ENCODE measurements at places on chromosomes 5 and 9.

DNA sequence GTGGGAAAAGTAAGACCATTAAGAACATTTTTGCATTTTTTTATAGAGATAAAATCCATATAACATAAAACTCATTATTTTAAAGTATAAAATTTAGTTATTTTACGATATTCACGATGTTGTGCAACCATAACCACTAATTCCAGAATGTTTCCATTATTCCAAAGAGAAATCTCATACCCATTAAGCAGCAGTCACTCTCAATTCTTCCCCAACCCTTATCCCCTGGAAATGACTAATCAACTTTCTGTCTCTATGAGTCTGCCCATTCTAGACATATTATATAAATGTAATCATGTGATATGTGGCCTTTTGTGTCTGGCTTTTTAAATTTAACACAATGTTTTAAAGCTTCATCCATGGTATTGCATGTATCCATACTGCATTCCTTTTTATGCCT is 115.6 kb upstream of the ADAMTSL1 start:
- no peak for DNase-seq

- DNase-seq: no peak
Measured at GRCh38 chr5:68478301-68479095, 262.9 kb downstream of the PIK3R1 start.

GRCh38 chr5:128553747-128554146 is 15.7 kb upstream of the FBN2 start:
- no peak for DNase-seq

DNA sequence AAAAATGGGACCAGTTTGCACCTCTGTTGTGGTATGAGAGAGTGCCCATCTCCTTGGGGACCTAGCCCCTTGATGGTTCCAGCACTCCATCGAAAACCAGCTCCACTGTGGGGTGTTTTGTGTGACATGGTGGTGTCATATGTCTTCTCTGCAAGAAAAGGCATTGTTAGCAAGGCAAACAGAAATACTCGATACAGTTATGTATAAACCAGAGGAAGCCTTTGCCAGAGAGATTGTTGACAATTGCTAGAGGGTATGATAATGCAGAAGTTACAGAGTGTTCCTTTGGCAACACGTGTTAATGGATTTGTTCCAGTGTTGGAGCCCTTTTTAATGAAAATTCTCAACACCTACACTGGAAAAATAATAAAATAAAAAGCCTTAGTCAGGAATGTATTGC is 270.4 kb upstream of the DMRT1 start:
- DNase-seq: no peak

GRCh38 chr5:33531824-33532223 is 91.1 kb downstream of the TARS1 start:
- no peak for DNase-seq

DNA sequence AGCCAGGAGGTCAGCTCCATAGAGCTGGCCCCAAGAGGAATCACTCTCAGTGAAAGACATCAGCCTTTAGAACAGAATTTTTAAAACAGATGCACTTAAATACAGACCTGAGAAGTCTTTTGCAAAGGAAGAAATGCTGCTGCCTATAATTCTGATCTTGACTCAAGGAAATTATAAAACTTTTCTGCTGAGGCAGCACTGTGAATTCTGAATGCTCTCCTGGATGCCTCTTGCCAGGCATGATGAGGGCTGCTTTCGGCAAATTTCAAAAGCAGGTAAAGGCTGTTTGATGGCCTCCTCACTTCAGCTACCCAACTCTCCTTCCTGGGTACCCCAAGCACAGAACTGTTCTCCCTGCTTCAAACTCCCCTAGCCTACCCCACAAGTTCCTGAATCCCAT is 174.8 kb downstream of the CDK5RAP2 start:
- no peak for DNase-seq

DNA sequence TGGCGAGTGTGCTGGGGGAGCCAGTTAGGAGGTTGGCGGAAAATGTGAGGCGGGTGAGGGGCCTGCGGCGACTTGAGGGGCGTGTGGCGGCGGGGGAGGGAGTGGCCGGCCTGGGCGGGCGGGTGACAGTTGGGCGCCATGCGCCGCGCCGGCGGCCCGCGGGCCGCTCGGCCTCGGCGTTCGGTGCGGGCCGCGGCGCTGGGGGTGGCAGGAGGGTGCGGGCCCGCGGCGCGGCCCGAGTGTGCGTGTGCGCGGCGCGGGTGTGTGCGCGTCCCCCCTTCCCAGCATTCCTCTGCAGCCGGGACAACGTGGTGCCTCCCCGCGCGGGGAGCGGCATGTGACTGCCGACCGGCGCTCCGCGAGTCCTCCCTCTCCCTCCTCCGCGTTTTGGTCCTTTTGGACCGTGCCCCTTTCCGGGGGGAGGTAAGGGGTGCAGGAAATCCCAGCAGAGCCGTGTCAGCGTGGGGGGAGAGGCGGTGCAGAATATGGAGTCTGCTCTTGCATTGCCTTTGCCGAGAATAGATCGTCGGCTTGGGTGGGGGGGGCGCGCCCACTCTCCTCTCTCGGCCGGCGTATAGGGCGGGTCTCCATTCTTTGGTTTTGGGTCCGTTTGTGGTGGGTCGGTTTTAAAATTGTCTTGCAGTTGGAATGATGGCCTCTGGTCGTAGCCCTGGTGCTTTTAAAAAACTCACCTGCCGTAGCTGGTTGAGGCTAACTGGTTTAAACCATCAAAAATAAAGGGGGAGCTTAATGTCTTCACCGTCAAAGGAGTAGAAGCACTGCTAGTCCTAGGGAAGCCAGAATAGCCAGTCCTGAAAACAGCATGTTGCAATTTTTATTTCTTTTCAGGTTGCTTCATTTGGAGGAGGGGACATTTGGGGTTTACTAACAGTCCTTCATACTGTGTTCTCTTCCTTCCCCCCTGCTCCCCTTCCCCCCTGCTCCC is 2.0 kb downstream of the LARP1 start:
- DNase-seq: peak; percentile 52

- DNase-seq: no peak
Measured at GRCh38 chr9:105900123-105900522, 205.8 kb downstream of the TMEM38B start.

- no peak for DNase-seq
Measured at GRCh38 chr9:107388890-107389289, 100.7 kb downstream of the KLF4 start.

DNA sequence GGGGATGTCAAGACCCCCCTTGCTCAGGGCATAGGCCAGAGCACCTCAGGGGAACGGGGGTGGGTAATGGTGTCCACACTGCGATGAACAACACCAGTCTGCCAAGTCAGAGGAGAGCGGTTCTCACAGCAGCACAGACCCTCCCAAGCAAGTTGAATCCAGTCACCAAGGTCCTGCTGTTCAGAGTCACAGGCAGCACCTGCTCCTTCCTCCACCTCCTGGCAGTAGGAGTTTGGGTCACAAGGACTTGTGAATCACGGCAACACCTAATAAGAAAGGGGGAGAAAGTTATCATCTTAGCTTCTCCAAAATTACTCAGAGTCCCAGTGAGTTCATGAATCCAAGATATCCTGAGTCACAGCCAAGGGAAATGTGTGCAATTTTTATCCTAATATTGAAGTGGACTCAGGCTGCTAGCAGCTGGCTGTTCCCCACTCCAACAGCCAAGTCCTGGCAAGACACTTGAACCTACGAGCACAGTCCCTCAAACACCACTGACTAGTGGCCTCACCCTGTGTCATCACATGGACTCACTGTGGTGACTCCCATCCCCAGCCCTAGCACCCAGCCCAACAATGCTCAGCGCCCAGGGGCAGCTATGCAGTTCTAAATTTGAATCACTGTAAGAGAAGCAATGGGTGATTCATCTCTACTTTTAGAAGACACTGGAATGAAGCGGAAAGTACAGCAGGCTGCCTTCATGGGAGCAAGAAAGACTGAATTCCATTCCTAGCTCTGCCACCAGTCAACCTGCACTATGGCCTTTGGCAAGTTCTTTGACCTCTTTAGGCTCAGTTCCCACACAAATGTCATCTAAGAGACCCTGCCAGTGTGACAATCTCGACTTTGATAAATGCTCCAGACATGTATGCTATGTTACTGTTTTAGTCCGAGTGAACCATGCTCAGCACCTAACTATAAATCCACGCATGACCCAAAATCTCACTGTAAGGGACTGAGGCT is 113.7 kb downstream of the KLHL3 start:
- DNase-seq: no peak

DNA sequence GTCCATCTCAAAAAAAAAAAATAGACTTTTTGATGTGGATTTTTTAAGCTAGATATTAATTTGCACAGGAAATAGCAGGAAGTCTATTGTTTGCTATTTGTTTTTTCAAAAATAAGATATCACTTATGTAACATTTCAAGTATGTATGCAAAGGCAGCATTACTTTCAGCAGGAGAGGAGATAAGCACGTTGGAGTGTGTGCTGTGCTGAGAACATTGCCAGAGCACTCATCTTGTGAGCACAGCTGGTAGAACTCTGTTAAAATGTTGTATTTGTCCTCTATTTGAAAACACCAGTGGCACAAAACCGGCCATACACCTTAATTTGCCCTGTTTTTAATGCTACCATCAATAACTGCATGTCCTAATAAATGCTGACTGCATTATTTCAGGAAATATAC is 1061.9 kb upstream of the CDH18 start:
- no peak for DNase-seq

GRCh38 chr9:15746905-15747304 is 194.1 kb downstream of the CCDC171 start:
- DNase-seq: no peak

DNA sequence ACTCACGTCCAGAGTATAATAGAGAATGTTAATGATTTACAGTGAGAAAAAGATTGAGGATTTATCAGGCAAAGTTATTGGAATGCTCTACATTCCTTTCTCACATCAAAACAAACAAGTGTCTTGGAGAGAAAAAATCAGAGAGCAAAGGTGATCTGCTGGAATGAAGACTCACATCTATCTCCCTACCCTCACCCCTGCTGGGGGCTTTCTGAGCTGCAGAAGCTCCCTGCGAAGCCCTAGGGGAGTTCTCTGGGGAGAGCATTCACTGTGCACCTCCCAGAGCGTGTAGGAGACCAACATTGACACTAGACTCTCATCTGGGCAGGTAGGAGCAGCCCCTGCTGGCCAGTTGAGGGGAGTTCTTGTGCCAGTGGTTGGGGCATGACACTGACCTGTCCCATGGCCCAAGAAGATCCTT is 76.6 kb upstream of the ADAMTS16 start:
- DNase-seq: no peak

- no peak for DNase-seq
Measured at GRCh38 chr9:94082553-94082952, 1.7 kb upstream of the PTPDC1 start.

DNA sequence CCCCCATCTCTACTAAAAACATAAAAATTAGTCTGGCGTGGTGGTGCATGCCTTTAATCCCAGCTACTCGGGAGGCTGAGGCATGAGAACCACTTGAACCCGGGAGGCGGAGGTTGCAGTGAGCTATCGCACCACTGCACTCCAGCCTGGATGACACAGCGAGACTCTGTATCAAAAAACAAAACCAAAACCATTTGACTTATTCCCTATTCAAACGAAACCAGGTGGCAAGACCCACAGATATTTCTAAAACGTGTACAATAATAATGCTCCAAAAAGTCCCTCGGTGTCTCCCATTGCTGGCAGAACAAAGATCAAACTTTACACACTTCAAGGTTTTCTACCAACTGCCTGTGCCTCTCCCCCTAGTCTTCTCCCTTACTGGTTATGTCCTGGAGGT is 29.8 kb downstream of the HMGCR start:
- no peak for DNase-seq

DNA sequence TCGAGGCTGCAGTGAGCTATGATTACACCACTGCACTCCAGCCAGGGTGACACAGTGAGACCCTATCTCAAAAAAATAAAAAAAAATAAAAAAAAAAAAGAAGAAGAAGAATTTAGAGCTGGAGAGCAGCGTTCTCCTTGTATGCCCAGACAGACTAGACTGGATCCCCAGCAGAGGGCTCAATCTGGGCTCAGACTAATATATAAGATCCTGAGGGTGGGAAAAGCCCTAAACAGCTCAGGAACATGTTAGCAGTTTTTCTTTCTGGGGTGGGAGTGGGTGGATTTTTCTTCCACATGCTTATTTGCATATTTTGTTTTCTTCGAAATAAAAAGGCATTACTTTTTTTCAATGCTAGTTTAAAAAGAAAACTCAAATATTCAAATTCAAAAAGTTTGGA is 904 bp upstream of the BSPRY start:
- DNase-seq: no peak

- DNase-seq: no peak
Measured at GRCh38 chr5:39678534-39678933, 253.8 kb upstream of the DAB2 start.

DNA sequence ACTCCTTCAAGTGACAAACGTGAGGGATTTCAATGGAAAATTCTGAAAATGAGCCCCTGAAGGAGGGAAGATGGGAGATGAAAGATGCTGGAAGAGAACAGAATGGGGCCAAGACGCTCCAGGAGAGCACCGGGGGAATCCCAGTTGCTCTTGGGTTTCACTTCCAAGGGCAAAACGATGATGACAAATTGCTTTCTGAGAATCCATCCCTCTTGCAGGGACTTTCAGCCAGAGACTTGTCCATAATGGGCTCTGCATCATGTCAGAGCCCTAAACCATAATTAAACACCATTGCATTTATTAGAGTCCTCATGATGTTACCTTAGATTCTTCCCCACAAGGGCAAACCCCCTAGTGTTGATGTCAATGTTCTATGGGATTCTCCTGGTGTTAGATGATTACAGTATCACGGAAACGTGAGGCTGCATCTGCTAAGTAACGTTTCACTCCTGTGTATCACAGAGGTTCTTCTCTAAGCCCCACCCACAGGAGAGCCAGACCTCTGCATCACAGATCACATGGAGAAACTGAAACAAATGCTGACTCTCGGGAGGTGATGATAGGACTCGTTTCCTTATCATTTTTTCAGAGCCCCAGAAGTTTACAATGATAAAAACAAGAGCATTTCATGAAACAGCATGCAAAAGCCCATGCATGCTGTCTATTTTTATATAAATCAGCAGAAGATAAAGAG is 114.4 kb downstream of the TENT4A start:
- peak; percentile 64 for DNase-seq

- no peak for DNase-seq
Measured at GRCh38 chr5:26955161-26955560, 83.2 kb downstream of the CDH9 start.

- no peak for DNase-seq
Measured at GRCh38 chr5:13749766-13750165, 194.7 kb downstream of the DNAH5 start.

DNA sequence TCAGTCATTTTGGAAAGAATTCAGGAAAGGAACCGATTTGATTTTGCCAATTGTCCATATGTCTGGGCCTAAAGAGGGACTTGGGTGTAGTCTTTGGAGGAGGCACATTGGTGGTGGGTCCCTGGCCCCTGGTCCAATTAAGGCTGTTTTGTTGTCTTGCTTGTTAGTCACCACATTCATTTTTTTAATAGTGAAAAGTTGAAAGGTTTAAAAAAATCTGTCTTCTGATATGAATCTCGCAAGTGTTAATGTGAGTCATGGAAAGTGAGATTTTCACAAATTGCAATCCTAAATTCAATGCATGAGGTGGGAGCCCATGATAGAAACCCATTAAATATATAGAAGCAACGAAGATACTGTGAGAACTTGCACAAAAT is 165.9 kb upstream of the OTULINL start:
- peak; percentile 13 for DNase-seq

GRCh38 chr5:103234239-103234975 is 24.2 kb upstream of the MACIR start:
- no peak for DNase-seq

GRCh38 chr9:114722937-114723620 is 41.1 kb upstream of the TEX48 start:
- no peak for DNase-seq

Measured in CD4-positive, alpha-beta T cell treated with Interleukin-12 subunit alpha and Interleukin-12 subunit beta, for 1 hour (primary cell).